ENCODE measurements at places on chromosomes 16 and 17. TPM values are rescaled to one million over a fixed set of nuclear protein-coding genes. Genes with fewer than 3 reads are reported as not detected.

CLDN7 gene
- 0.51 TPM for total RNA-seq

- no peak overlapping the region for H3K4me3 ChIP-seq
- H3K27ac ChIP-seq = no peak overlapping the region
Measured at GRCh38 chr16:9755081-9755480, 427.1 kb downstream of the GRIN2A start.

- no peak overlapping the region for H3K4me3 ChIP-seq
- DNase-seq = no peak
- H3K4me1 ChIP-seq = no peaks in the 10 kb centered on the region
Measured at GRCh38 chr17:74960570-74961342, 11.8 kb downstream of the HID1 start.

GRCh38 chr17:4956493-4957061 lies 5.7 kb downstream of the ENO3 start:
- no peak for DNase-seq
- no peak overlapping the region for H3K4me3 ChIP-seq
- H3K4me1 ChIP-seq = no peaks in the 10 kb centered on the region
- H3K27me3 ChIP-seq = no peaks in the 10 kb centered on the region

DNA sequence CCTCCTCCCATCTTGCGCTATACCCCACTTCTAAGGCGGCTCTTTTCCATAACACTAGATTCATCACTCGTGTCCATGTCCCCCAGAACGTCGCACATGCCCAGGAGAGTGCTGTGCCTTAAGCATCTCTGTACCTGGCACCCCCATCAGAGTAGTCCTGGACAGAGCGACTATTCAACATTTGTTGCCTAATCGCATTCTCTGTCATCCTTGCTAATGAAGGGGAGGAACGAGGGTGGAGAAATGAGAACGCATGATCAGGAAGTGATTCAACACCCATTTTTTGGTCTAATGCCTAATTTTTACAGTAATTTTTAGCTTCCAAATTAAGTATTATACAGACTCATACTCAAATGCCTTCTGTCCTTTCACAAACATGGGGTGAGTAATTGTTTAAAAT lies 53.2 kb downstream of the SLC39A11 start:
- DNase-seq = no peak
- H3K36me3 ChIP-seq = no peaks in the 10 kb centered on the region
- H3K4me1 ChIP-seq = no peaks in the 10 kb centered on the region
- no peaks in the 10 kb centered on the region for H3K27me3 ChIP-seq
- no peak overlapping the region for H3K27ac ChIP-seq
- no peak overlapping the region for H3K4me3 ChIP-seq

DNA sequence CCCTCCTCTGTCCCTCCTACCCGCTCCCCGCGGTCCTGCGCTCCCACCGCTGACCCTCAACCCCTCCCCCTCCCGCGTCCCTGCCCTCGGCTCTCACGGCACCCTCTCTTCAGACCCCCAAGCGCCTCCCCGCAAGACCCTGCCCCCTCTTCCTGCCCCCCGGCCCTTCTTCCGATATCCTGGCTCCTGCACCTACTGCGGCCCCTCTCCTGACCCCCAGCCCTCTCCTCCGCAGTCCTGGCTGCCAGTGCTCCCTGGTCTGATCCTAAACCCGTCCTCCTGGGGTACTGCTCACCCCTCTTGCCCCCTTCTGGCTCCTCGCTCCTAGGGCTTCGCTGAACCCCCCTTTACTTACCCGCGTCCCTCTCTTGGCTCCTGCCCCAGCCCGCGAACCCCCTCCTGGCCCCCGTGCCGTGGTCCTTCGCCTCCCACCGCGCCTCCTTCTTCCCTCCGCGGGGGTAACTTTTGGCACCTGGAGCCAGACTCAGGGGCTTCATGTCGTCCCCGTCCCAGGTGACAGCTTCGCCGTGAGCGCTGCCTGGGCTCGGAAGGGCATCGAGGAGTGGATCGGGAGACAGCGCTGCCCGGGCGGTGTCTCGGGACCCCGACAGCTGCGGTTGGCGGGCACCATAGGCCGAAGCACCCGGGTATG lies 839 bp downstream of the NKD1 start:
- DNase-seq = peak; percentile 29
- H3K36me3 ChIP-seq = no peaks in the 10 kb centered on the region
- H3K27me3 ChIP-seq = no peaks in the 10 kb centered on the region
- H3K27ac ChIP-seq = peak overlapping the region; percentile 40

- H3K27ac ChIP-seq = no peak overlapping the region
- H3K36me3 ChIP-seq = no peaks in the 10 kb centered on the region
- no peaks in the 10 kb centered on the region for H3K27me3 ChIP-seq
- H3K4me3 ChIP-seq = no peak overlapping the region
Measured at GRCh38 chr16:17237350-17237944, 233.3 kb downstream of the XYLT1 start.

Measured in uterus (tissue), 4 donors.